ENCODE measurements at places on chromosomes 13 and 19. TPM values are rescaled to one million over a fixed set of nuclear protein-coding genes. Genes with fewer than 3 reads are reported as not detected.

ZNF813 gene
- 4.2 TPM for total RNA-seq

CGB3 gene
- total RNA-seq, result not detected

EDNRB gene
- 5.4 TPM for total RNA-seq

FBL gene
- total RNA-seq, result 227 TPM

POMP gene
- total RNA-seq, result 199 TPM

VSTM1 gene
- total RNA-seq, result not detected

ERICH4 gene
- total RNA-seq, result not detected

LHFPL6 gene
- 159 TPM for total RNA-seq

OR7C1 gene
- total RNA-seq, result not detected

KLHL1 gene
- total RNA-seq, result not detected

GGN gene
- 0.28 TPM for total RNA-seq

PSG3 gene
- total RNA-seq, result not detected

ZNF583 gene
- total RNA-seq, result 5.4 TPM

ATP7B gene
- 3.1 TPM for total RNA-seq

ADGRE1 gene
- not detected for total RNA-seq

ZMYM5 gene
- 12.1 TPM for total RNA-seq

AMH gene
- 0.19 TPM for total RNA-seq

CRLF1 gene
- 19.7 TPM for total RNA-seq

R3HDM4 gene
- total RNA-seq, result 18.4 TPM

OR7D2 gene
- not detected for total RNA-seq

CNFN gene
- not detected for total RNA-seq

ZNF227 gene
- total RNA-seq, result 17.2 TPM

PSMD8 gene
- 478 TPM for total RNA-seq

CYP4F8 gene
- total RNA-seq, result not detected

VAV1 gene
- total RNA-seq, result not detected

ZNF823 gene
- total RNA-seq, result 11.5 TPM

CEACAM7 gene
- not detected for total RNA-seq

KLK7 gene
- total RNA-seq, result not detected

ZNF568 gene
- total RNA-seq, result 10.4 TPM

NDUFS7 gene
- 53.3 TPM for total RNA-seq

ZNF471 gene
- 4.8 TPM for total RNA-seq

NDUFA7 gene
- 14.7 TPM for total RNA-seq

KLK2 gene
- total RNA-seq, result not detected

OSCAR gene
- 1.2 TPM for total RNA-seq

CEACAM4 gene
- not detected for total RNA-seq

SRRM5 gene
- total RNA-seq, result not detected

TNNI3 gene
- not detected for total RNA-seq

CPB2 gene
- not detected for total RNA-seq

TMPRSS9 gene
- under 0.01 TPM for total RNA-seq

POLD1 gene
- total RNA-seq, result 52.9 TPM

CGB8 gene
- total RNA-seq, result not detected

FXYD7 gene
- not detected for total RNA-seq

CLC gene
- total RNA-seq, result not detected

MOB3A gene
- total RNA-seq, result 8.5 TPM

ZNF548 gene
- 17.3 TPM for total RNA-seq

ZNF285 gene
- 3.4 TPM for total RNA-seq

FARP1 gene
- total RNA-seq, result 18.6 TPM

SSC5D gene
- total RNA-seq, result 6.7 TPM

GNG7 gene
- total RNA-seq, result under 0.01 TPM

ZNF155 gene
- total RNA-seq, result 8.5 TPM

MBD3L3 gene
- not detected for total RNA-seq
